ENCODE measurements at places on chromosomes 6 and 20. TPM values are rescaled to one million over a fixed set of nuclear protein-coding genes. Genes with fewer than 3 reads are reported as not detected.

The HTR1E gene
- total RNA-seq, result not detected

- no peak for DNase-seq
Measured at GRCh38 chr6:52115145-52115741, 27.8 kb upstream of the PKHD1 start.

- no peak for DNase-seq
Measured at GRCh38 chr6:118903691-118904090, 9.7 kb downstream of the ASF1A start.

DNA sequence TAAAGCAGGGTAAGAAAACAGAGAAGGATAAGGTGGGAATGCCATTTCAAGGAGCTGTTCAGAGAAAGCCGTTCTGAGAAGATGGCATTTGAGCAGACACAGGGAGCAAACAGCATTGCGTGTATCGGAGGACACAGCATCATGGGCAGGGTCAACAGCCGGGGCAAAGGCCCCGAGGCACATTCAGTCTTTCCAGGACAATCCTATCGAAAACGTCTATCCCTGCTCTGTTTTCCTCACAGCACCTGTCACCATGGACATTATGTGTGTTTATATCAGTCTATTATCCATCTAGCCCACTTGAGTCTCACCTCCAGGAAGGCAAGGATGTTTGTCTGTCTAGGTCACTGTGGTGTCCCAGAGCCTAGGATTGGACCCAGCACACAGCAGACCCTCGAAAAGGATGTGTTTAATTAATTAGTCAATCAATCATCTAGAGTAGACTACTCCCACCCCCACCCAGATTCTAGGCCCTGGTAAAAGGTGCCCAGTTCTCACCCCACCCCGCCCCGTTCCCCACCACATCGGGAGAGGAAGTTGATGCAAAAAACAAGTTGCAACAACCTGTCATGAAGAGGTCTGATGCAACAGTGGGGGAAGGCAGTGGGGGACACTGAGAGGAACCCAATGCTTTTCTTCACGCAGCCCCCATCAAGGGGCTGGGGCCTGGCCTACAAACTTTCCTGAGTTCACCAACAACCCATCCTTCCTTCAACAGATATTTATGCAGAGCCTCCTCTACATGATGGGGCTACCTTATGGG lies 66.6 kb downstream of the PREX1 start:
- DNase-seq, result no peak

The SFTA2 gene
- not detected for total RNA-seq

- no peak for DNase-seq
Measured at GRCh38 chr6:3884007-3884745, 35.0 kb downstream of the FAM50B start.

DNA sequence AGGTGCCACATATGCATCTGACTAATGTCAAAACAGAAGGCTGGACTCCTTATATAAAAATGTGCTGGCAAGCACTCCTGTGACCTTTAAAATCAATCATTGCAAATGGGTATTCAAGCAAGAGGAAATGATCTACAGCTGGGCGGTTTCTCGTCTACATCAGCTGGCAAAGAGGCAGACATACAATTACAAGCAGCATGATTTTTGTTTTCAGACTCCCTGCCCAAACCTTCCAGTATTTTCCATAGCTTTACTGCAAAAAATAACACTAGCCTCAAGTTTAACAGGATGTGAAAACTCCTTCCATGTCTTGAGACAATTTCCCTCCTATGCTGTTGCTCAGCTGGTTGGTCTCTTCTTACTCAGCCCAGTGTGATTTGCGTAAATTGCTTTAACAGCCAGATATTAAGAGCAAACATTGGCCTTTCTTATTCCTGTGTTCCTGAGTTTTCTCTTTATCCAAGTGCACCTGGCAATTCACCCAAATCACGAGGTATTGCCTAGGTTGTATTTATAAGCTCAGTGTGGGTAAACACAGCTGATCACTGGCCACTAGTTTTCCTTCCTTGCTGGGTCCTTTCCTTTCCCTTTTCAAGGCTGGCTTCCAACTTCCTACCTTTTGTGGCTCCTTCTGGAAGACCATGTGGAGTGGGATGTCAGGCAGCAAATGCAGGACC lies 130.4 kb downstream of the MOXD1 start:
- no peak for DNase-seq

DNA sequence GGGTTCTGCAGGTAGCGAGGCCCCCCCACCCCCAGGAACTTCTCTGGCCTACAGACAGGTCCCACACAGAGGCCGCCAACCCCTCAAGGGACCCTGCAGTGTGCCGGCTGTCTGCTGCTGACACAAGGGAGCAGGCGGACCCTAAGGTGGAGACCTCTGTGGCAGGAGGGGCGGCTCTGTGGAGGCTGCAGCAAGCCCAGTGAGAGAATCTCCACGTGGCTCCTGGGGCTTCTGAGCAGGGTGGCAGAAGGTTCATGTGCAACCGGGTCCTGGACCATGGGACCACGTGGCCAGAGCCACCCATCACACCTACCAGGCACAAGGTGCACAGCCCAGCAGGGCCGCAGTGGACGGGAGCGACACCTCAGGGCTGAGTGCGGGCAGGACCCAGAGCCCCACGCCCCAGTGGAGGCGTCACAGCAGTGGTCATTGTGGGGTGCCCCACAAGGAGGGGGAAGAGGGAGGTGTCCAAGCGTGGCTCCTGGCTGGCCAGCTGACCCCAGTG lies 4.3 kb downstream of the ARFRP1 start:
- DNase-seq, result peak; percentile 28

Data from H9 (cell line).